Cardiac fibroblast (primary cell): ENCODE measurements at places on chromosomes 4 and X.

GRCh38 chr4:152697284-152698088 lies 17.7 kb upstream of the TMEM154 start:
- no peak for DNase-seq

GRCh38 chr4:149825336-149825735 lies 9.7 kb upstream of the IQCM start:
- no peak for DNase-seq

GRCh38 chr4:137430171-137430570 lies 102.1 kb downstream of the PCDH18 start:
- peak; percentile 36 for DNase-seq

- peak; percentile 34 for DNase-seq
Measured at GRCh38 chr4:82519776-82520175, 42.0 kb downstream of the TMEM150C start.

DNA sequence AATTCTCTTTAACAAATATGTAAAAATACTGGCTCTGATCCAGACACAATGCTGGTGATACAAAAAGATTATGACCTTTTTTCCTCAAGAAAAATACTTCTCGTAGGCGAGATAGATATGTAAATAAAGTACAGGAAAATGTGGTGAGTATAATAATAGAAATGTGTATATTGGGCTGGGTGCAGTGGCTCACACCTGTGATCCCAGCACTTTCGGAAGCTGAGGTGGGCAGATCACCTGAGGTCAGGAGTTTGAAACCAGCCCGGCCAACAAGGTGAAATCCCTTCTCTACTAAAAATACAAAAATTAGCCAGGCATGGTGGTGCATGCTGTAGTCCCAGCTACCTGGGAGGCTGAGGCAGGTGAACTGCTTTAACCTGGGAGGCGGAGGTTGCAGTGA lies 55.0 kb downstream of the MRPL1 start:
- no peak for DNase-seq

DNA sequence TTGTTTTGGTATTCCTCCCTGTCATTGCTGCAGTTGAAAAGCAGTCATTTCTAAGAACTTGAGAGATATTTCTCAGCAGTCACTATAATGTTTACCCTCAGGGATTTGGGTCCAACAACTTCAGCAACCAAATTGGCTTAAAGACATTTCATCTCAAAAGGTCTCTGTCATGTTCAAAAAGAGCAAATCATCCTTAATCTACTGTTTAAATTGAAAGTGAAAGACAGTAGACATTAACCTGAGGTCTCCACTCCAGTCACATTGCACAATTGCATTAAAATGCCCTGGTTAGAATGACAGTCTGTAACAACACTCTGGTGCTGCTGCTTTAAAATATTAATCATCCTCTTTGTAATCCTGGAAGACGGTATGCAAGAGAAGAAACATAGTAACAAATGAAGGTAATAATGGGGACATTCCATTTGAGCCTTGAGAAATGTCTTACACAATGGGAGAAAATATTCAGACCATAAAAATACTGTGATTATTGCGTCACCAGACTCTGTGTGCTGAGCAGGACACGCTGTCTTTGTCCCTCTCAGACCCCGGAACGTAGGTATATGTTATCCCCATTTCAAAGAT lies 90.2 kb upstream of the UNC5C start:
- DNase-seq, result peak; percentile 85

- no peak for DNase-seq
Measured at GRCh38 chrX:14896273-14896672, 23.1 kb downstream of the MOSPD2 start.

DNA sequence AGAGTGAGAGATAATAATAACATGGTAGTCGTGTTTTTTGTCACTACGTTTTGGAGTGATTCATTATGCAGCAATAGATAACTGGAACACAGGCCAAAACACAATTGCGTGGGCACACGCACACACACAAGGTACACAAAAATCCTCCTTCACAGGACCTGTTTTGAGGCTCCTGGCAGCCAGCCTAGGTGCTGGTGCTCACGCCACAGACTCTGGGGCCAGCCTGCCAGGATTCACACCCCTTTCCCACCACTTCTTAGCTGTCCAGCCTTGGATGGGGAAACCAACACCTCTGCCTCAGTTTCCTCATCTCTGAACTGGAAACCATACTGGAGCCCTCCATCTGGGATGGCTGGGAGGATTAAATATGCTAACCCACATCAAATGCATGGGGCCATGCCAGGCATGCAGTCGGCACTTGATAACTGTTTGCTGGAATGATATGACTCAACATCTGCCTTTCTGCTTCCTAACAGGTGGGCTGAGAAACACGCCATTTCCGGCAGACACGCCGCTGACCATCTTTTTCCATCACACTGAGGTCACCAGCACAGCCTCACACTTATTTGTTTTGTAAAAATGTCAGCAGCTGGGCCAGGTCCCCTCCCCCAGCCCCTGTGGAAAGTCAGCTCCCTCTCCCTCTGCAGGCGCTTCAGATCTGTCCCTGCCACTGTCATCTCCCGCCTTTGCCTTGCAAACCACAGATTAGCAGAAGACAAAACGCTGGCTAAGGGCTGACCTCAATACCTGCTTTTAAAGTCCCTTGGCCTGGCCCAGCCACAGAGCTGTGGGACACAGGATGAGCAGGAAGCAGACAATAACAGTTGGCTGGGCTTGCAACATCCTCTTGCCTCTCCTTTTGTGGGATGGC lies 237.5 kb downstream of the BCOR start:
- peak; percentile 75 for DNase-seq

DNA sequence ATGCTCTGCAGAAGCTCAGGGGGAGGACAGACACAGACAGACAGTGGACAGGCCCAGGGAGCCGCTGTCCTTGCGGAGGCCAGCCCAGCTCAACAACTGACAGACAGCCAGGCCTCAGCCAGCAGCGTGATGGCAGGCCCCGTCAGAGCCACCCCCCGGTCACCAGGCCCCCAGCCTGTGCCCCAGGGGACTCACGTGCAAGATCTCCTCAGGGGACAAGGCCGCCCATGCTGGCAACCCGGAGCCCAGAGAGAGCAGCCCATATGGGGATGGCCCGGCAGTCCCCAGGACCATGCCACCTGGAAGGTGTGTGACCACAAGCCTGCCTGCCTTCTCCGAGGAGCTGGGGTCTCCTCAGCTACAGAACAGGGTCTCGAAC lies 28.0 kb upstream of the MXD4 start:
- DNase-seq, result no peak

DNA sequence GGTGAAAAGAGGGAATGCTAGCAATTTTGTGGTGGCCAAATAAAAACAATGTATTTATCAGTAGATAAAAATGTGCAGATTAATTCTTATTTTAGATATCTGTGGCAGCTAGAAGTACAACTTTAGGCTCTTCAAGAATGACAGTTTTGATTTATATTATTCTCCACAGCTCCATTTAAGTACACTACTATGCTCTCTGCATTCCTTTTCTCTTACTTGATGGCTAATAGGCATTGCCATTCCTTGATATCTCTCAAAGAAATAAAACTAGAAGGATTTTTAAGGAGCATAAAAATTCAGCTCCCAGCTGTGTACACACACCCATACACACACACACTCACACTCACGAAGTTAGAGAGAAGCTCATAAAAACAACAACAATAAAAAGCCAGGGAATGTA lies 59.4 kb upstream of the H2AZ1 start:
- no peak for DNase-seq

- DNase-seq, result peak; percentile 58
Measured at GRCh38 chr4:128286474-128287058, 1.0 kb downstream of the PGRMC2 start.

DNA sequence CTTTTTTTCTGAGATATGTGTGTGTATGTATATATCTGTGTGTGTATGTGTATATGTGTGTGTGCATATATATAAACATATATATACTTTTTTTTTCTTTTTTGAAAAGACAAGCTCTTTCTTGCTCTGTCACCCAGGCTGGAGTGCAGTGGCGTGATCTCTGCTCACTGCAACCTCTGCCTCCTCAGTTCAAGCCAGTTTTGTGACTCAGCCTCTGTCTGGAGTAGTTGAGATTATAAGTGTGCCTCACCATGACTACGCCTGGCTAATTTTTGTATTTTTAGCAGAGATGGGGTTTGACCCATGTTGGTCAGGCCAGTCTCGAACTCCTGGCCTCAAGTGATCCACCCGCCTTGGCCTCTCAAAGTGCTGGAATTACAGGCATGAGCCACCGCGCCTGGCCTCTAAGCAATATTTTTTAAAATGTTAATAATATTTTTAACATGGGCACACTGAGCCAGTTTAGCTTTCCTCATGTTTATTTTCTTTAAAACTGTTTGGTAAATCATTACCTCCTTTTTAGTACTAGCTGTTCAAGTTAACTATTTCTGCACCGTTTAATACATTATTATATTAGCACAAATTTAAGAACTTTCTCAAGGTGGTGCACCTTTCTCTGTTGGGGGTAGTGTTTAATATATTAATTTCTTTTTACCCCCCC lies 33.3 kb downstream of the BBS12 start:
- peak; percentile 98 for DNase-seq

DNA sequence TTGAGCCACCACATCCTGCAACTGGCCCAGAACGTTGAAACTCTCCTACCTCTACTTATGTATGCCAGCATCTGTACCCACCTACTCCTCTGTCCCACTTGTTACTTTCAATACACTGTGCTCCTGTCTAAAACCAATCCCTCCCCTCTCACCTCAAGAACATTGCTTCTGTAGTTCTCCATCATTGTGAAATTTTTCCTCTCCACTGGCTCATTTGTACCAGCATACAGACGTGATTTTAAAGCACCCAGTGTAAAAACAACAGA lies 25.5 kb upstream of the USO1 start:
- no peak for DNase-seq

DNA sequence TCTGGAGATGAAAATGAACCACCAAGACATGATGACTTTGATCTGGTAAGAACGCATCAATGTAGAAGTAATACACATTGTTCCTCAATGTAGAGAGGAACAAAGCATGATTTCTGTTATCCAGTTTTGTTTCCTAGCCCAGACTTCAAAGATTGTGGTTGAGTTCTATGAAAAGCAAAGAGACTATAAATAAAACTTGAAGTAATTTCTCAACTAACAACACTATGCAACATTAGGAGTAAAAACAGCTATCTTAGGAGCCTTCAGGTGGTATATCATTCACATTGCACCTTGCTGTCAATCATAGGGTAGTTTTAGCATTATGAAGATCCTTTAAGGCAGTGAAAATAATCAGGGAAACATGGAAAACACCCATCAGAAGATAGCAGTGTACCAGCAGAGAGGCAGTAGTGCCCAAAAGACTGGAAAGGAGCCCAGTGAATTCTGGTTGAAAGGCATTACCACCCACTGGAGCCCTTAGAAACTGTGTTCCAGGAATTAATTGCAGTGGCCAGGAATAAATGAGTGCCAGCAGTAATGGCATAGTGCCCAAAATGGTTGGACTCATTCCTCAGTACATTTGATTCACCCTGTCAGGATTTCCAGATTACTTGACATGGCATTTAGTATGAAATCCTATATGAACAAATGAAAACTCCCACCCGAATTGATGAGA lies 300.7 kb upstream of the CXXC4 start:
- no peak for DNase-seq

DNA sequence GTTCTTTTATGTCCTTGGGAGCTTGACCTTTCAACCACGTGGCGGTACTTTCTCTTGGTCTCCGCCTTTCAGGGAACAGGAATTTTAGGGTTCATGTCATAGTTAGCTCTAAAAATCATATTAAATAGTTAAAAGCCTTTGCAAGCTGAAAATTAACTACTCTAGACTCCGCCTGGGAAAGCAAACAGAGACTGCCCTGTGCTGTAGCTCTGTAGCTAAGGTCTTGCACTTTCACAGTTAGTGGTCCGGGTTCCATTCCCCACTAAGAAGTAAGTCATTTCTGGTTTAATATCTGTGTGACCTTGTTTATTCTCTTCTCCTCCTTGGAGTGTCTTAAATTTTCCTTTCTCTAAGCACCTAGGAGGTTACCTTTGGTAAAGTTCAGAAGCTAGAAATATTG lies 118.2 kb downstream of the PHF8 start:
- no peak for DNase-seq

DNA sequence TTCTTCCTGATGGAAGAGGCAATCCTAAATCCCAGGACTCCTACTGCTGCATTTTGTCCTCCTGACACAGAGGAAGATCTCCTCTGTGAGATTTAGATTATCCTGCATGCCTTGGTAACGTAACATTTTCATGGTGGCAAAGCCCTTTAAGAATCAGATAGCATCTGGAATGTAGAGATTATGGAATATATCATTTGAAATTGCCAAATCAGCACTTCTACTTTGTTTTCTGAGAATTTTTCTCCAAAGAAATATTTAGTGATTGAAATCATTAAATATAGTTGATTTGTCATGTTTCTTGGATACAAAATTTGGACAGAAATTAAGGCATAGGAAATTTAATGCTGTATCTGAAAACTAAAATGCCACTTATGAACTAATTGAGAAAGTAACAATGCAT lies 326.9 kb downstream of the EPHA5 start:
- no peak for DNase-seq

DNA sequence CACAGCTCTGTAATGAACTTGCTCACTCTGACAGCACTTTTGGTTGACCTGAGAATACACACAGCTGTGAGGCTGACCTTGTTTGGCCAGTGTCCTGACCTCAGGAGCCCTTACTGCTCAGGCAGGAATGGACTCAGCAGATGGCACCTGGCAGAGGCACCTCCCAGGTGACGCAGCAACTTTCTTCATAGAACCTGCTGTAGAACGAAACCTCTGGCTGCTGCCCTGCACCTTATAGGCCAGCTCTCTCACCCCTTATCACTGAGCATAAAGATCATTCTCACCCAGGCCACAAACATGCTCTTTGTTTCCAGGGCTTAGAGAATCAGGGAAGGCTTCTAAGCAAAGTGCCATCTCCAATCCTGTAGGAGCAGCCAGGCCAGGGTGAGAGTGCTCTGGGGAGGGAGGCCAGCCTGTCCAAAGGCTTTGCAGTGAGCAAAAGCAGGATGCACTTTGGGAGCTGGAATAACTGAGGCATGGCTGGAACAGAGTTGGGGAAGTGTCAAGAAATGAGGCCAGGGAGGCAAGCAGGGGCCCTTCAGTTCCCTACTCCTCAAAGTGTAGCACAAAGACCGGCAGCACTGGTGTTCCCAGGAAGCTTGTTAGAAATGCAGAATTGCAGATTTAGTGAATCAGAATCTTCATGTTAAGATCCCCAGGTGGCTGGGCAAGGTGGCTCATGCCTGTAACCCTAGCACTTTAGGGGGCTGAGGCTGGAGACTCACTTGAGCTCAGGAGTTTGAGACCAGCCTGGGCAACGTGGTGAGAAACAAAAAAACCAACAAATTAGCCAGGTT lies 13.3 kb upstream of the CENPU start:
- no peak for DNase-seq

- DNase-seq, result peak; percentile 55
Measured at GRCh38 chrX:47831788-47832187, 4.9 kb upstream of the ZNF81 start.

DNA sequence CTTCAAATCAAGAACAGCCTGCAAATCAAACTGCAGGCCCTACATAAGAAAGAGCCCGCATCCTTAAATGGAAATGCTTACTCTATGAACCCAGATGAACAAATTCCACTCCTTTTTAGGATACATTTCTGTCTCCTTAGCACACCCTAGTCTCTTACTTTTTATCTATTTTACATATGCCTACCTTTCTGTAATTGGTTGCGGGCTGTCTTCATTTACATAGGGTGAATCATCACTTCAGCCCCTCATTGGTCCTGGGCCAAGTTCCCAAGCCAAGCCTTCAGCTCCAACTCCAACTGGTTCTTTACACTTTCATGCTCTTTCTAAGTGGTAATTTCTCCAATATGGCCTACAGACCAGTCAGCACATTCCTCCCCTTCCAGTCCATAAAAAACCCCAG lies 219.3 kb downstream of the TRAM1L1 start:
- DNase-seq, result no peak
